Left renal pelvis (tissue), 4 donors: ENCODE measurements at places on chromosomes 7 and 10.

DNA sequence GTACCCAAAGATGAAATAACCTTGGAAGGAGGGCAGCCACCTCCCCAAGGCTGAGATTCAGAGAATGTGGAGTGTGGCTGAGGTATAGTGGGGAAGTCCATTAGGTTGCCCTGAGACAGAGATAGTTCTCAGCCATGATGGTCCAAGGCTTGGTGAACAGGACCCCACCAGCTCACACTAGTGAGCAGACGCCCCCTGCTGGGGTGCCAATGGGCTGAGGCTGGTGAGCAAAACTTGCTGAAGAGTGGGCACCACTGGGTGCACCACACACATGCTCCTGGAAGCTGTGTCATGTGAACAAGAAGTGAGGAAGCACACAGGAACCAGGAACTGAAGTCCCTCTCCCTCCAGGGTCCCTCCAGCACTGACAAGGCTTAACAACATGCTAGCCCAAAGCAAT is 8.9 kb downstream of the FBXL13 start:
- no peak for DNase-seq

DNA sequence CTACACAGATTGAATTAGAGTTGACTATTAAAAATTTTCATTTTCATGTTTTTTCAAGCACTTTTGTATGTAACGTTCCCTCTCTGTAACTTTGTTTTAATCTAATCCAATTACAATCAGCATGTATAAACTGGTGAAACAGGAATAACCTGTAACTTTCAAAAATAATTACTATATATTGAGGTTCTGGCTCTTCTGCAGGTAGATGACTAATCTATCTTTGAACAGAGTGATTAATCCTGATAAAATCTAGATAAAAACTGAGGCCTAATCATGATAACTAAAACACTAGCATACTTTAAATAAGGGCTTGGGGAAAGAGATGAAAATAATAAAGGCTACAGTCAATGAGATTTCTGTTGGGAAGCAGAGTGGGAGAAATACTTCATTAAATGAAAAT is 101.6 kb upstream of the KCND2 start:
- DNase-seq, result no peak

- DNase-seq, result no peak
Observed at GRCh38 chr10:112911206-112911605, 38.8 kb upstream of the TCF7L2 start.

- no peak for DNase-seq
Observed at GRCh38 chr10:86341361-86341811, 25.2 kb downstream of the GRID1 start.

DNA sequence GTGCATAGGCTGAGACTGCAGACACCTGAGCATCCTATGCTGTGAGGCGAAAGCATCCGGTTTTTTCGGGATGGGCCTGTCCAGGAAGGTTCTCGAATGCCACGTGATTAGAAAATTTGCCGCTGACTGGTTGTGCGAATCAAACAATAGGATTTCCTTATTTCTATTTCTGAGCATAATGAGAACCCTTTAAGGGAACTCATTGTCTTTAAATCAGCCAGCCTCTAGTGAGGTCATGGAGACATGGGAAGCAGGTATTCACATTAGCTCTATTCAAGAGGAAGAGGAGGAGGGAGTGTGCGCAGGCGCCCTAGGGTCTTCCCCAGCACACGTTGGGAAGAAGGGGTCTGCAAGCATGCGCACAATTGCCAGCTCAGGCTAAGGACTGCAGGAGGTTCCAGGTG is 5.6 kb downstream of the GIMAP1 start:
- no peak for DNase-seq

DNA sequence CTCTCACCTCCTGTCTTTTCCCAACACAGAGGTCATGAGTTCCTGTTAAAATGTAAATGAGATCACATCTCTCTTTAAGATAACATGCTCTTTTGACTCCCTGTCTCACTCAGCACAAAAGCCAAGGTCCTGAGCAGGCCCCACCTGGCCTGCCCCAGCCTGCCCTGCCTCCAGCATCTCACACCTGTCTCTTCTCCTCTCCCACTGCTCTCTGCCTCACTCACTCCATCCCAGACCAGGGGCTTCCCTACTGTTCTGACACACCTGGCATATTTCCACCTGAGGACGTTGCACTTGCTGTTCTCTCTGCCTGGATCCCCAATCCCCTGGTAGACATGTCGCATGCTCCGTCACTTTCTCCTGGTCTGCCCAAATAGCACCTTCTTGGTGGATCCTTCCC is 285.0 kb upstream of the ZMIZ1 start:
- no peak for DNase-seq

- no peak for DNase-seq
Observed at GRCh38 chr7:27901028-27901760, 161.2 kb downstream of the TAX1BP1 start.

GRCh38 chr7:80790877-80791276 is 128.0 kb downstream of the SEMA3C start:
- no peak for DNase-seq

- DNase-seq, result no peak
Observed at GRCh38 chr7:37673523-37673922, 10.0 kb upstream of the GPR141 start.

DNA sequence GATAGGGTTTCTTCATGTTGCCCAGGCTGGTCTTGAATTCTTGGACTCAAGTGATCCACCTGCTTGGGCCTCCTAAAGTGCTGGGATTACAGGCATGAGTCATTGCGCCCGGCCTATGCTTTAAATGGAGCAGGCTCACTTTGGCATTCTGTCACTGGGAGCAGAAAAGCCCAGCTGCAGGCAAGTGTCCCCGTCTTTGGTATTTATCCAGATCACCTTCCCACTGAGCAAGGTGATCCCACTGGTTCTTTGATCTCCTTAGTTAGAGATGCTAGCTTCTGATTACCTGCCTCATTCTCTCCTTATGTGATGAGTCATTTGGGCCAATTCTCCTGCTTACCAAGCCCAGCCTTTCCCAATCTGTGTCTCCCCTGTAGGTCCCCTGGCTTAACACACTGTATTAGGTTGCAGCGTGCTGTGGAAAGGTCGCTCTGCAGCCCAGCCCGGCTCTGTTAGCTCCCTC is 39.3 kb downstream of the SPDYE5 start:
- no peak for DNase-seq

- no peak for DNase-seq
Observed at GRCh38 chr10:21195252-21195651, 298.1 kb upstream of the NEBL start.

- no peak for DNase-seq
Observed at GRCh38 chr10:14553448-14553847, 221.2 kb downstream of the FAM107B start.

- no peak for DNase-seq
Observed at GRCh38 chr10:97182288-97182990, 3.3 kb downstream of the SLIT1 start.
